ENCODE measurements at places on chromosomes 2 and 18. TPM values are rescaled to one million over a fixed set of nuclear protein-coding genes. Genes with fewer than 3 reads are reported as not detected.

CABYR gene
- 1.4 TPM for total RNA-seq

ZAP70 gene
- 160 TPM for total RNA-seq

PSMA8 gene
- 1.3 TPM for total RNA-seq

LHCGR gene
- not detected for total RNA-seq

CCDC74B gene
- total RNA-seq = 3.2 TPM

ADAM23 gene
- 2.3 TPM for total RNA-seq

REEP1 gene
- total RNA-seq = 0.15 TPM

KCNS3 gene
- total RNA-seq = 0.19 TPM

NIFK gene
- total RNA-seq = 244 TPM

CD8B gene
- total RNA-seq = 0.57 TPM

HOXD10 gene
- total RNA-seq = not detected

RND3 gene
- total RNA-seq = not detected

AQP12A gene
- not detected for total RNA-seq

PTH2R gene
- total RNA-seq = 0.10 TPM

EDAR gene
- total RNA-seq = 0.36 TPM

RAB31 gene
- total RNA-seq = 0.71 TPM

SERPINB3 gene
- total RNA-seq = not detected

FSIP2 gene
- 0.10 TPM for total RNA-seq

SIGLEC15 gene
- not detected for total RNA-seq

WDR43 gene
- 84.8 TPM for total RNA-seq

AKAIN1 gene
- total RNA-seq = not detected

IL36RN gene
- total RNA-seq = not detected

NR4A2 gene
- total RNA-seq = 9.3 TPM

CREG2 gene
- total RNA-seq = not detected

PLGLB2 gene
- total RNA-seq = 0.29 TPM

FLACC1 gene
- 0.67 TPM for total RNA-seq

MBOAT2 gene
- total RNA-seq = 7.0 TPM

AMER3 gene
- not detected for total RNA-seq

TCF23 gene
- total RNA-seq = not detected

FAM237A gene
- total RNA-seq = not detected

GKN2 gene
- not detected for total RNA-seq

ASTL gene
- total RNA-seq = 1.8 TPM

VWC2L gene
- not detected for total RNA-seq

LONRF2 gene
- not detected for total RNA-seq

ITGA4 gene
- 51.2 TPM for total RNA-seq

NEURL3 gene
- total RNA-seq = 0.87 TPM

ACKR3 gene
- total RNA-seq = 1.2 TPM

LRRC30 gene
- not detected for total RNA-seq

REG3A gene
- not detected for total RNA-seq
